ENCODE measurements at places on chromosomes 6 and 20.

DNA sequence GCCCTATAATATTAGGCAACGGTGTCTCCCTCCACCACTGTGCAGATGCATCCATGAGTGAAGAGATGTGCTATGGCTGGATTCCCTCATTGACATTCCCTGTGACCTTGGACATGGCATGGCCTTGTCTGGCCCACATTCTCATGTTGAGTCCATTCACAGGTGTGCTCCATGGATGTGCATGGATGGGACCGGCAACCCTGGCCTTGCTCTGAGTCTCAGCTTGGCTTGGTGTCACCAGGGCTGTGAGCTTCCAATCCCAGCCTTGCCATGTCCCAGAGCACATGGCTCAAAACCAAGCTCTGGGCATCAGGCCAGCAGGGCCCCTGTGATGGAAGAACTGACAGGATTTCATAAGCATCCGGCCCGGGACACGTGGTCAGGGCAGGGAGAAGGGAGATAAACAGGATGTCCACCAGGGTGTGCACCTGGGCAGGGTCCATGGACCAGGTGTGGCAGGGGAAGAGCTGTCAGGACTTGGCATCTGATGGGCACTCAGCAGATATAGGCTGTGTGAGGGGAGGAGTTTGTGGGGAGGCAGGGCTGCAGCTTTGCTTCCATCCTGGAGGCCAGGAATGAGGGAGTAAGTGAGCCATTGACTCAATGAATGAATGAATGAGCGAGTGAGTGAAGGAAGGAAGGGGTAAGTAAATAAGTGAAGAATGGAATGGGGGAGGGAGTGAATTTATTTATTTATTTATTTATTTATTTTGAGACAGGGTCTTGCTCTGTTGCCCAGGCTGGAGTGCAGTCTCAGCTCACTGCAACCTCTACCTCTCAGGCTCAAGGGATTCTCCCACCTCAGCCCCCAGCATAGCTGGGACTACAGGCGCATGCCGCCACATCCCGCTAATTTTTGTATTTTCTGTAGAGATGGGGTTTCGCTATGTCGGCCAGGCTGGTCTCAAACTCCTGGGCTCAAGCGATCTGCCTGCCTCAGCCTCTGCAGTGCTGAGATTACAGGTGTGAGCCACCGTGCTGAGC, 15.7 kb downstream of the NRSN2 start:
- peak; percentile 77 for DNase-seq

- no peak for DNase-seq
Measured at GRCh38 chr20:38092915-38093314, 59.4 kb downstream of the RPRD1B start.

DNA sequence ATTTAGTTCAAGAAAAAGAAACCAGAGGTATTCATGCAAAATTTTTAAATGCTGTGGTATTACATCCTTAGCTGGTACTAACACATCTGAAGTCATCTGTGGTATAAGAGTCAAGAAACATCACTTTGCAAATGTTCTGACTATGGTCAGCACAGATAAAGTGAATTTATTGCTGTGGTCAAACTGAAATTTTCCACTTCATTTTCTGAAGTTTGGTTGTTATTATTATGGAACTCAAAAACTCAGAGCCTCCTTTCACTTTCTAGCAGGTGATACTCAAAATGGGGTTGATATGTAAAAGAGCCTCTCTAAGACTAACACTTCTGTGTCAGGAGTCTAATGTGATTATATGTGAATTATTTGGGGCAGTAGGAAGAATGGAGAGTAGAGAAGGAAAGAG, 257.8 kb downstream of the RNGTT start:
- DNase-seq, result no peak

GRCh38 chr6:121430514-121431460, 4.7 kb upstream of the GJA1 start:
- DNase-seq, result no peak

DNA sequence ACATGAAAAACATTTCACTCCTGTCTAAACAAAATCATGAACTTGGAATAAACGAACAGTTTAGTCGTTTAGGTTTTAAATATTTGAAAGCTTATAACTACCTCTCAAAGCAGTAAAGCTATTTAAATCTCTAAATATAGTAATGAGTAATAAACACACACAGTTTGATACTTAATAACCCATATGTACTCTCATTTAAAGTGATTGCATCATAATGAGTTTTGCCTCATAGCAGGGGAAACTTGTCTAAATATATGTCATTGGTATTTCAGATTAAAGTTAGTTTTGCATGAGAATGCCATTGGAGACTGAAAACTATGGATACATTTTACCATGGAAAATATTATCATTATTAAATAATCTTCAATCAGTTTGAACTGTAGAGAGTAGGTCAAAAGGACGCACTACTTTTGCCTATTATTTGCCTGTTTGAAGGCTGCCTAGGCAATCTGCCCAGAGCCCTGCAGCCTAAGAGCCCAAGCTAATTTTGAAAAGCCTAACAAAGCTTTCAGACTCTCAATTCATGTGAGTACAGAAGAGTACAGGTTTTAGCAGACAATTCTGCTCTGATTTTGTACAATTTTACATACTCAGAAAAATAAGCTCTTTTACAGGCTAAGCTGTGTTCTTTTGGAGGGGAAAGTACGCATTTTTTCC, 632.8 kb downstream of the HACE1 start:
- DNase-seq, result no peak

GRCh38 chr6:141282263-141282662, 850.5 kb upstream of the GJE1 start:
- no peak for DNase-seq

- no peak for DNase-seq
Measured at GRCh38 chr20:63961664-63962425, 5.6 kb upstream of the UCKL1 start.

DNA sequence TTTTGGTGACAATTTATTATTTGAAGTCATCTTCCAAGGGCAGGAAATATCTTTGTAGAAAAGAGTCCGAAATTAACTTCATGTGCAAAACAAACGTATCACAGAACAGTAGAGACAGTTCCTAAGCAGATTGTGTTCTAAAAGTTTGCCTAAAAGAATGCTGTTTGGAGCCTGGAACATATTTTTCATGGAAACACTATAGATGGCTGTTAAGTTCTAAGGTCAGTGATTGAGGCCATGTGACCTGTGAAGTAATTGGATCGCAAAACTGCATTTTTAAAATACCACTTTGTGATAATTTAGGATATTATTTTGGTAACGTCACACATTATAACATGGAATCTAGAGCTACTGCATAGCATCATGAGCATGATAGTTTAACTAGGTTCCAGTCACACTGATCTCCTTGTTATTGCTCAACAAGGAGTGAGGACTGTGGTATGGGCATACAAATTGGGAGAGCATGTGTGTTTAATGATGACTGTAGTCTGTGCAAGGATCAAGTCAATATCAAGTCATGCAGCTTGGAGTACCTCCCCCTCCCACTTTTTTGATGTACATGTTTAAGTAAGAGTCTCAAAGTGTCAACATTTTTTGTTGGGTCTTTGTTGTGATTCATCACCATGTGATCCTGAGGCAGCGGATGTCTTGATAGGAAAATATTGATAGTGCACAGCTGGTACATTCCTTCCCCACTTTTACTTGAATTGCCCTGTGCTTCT, 609.3 kb upstream of the CITED2 start:
- DNase-seq, result peak; percentile 67

GRCh38 chr20:60299951-60300350, 341.7 kb downstream of the CDH26 start:
- no peak for DNase-seq

DNA sequence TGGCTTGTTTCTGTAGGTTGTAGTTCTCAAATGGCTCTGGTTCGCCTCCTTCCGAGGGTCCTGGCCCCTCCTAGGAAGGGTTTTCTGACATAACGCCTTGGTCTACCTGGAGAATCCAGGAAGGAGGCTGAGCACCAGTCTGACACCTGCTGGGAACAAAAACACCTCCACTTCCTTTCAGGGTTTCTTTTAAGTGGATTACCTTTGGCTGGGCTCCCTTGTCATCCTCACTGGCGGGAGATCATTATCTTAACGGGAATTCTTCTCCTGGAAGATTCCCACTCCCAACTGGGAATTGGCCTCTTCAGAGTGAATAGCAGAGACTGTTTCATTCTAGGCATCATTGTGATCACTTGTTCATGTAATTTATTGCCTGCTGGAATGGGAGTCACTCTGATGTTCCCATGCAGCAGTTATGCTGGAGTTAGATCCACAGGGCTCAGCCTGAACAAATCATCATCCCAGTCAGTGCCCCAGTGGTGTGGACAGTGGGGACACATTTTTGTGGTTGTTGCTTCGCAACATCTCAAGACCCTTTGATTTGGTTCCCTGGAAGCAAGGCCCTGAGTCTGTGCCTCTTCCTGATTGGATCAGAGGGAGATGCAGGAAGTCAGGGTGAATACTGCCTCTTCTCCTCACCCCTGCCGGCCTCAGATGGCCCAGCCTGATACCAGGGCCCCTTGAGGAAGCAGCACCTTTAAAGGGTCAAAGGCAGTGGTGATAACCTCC, 49.1 kb downstream of the LYRM2 start:
- DNase-seq, result no peak

- peak; percentile 49 for DNase-seq
Measured at GRCh38 chr6:87756858-87757257, 54.8 kb upstream of the AKIRIN2 start.

DNA sequence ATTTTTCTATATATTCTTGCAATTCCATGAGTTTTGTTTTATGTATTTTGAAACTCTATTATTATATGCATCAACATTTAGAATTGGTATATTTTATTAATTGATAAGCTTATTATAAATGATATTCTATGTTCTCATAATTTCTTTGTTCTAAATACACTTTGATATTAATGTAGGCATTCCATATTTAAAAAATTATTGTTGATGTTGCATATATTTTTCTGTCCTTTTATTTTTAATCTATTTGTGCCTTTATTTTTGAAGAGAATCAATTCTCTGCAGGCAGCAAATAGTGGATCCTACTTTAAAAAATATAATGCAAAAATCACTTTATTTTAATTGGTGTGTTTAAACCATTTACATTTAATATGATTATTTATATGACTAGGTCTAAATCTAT, 29.6 kb downstream of the SIRPD start:
- no peak for DNase-seq

DNA sequence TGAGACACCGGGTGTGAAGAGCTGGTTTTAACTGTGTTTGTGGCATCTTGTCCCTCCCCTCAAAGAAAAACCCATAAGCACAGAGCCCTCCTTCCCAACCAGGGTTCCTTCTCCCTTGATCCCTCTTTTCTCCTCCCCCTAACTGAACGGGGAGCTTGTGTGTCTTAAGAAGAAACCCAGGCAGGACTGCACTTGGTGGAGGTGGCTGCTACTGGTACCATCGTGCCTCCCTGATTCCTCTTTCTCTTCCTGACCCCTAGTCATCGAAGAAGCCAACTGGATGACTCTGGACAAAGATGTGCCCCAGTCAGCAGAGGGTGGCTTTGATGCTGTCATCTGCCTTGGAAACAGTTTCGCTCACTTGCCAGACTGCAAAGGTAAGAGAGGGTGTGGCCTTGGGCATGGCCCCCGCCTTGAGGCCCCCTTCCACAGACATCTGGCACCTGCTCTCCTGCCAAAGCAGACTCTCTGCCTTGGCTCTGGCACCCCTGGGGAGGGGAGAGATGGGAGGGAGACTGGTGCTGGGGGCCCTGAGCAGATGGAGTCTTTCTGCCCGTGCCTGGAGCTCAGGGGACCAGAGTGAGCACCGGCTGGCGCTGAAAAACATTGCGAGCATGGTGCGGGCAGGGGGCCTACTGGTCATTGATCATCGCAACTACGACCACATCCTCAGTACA, 2.1 kb downstream of the GNMT start:
- DNase-seq, result no peak

DNA sequence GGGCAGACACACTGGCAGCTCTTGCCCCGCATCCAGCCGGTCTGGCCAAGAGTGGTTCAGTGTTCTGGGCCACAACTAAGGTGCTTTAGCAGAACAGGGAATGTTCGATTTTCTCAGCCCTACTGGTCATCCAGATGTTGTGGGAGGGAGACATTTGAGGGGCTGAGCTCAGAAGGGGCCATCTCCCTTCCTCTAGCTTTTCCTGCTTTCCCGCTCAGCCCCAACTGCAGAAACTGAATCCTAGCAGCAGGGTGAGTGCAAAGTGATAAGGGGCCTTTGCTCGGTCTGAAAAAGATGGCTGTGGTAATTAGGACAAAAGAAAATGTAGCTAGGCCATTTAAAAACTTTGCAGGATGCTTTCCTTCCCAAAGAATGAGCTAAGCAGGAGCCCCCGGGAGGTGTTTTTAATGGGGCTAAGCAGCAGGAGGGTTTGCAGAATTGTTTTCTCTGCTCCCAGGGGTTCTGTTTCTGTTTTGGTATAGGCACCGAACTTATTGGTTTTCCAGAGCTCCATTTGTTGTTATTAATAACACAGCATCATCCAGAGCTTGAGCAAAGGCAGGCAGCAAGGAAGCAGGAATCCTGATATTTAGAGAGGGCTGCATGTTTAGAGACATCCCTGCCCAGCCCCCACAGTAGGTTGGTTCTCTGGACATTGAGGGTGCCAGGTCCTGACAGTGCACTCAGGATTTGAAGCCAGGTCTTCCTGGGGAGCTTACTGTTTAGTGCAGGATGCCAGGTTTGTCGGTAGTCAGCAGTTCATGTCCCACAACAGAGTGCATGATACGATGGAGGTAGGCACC, 210.9 kb downstream of the SLC24A3 start:
- no peak for DNase-seq

GRCh38 chr6:150146436-150146835, 3.6 kb downstream of the PPP1R14C start:
- no peak for DNase-seq

GRCh38 chr6:13965582-13966127, 40.9 kb downstream of the RNF182 start:
- no peak for DNase-seq

GRCh38 chr6:167306401-167306998, 15.4 kb downstream of the UNC93A start:
- DNase-seq, result no peak

DNA sequence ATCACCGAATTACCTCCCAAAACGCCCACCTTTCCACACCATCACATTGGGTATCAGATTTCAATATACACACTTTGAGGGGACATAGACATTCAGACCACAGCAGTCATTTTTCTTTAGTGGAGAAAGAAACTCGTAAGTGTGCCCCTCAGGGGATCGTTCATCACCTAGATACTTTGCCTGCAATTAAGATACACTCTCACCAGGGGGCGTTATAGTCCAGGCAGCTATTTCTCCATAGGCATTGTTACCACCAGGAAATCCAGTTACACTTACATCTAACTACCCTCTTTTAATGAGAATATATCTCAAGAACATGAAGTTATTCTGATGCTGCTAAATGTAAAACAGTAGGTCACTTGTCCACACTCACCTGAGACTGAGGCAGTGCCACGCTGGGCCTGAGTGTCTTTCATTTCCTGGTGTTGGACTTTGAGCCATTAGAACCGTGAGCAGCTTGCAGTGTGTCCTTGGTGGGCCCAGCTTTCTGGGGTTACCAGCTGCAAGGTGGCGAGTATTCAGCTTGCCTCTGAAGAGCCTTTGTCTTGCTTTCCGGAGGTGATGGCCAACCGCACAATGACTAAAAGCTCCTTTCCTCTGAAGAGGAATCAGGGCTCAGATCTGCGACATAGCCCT, 35.1 kb upstream of the UNC93A start:
- DNase-seq, result no peak

- no peak for DNase-seq
Measured at GRCh38 chr6:91127752-91128151, 540.9 kb upstream of the MAP3K7 start.
